CD4-positive, alpha-beta memory T cell (primary cell): ENCODE measurements at places on chromosomes 4 and X.

DNA sequence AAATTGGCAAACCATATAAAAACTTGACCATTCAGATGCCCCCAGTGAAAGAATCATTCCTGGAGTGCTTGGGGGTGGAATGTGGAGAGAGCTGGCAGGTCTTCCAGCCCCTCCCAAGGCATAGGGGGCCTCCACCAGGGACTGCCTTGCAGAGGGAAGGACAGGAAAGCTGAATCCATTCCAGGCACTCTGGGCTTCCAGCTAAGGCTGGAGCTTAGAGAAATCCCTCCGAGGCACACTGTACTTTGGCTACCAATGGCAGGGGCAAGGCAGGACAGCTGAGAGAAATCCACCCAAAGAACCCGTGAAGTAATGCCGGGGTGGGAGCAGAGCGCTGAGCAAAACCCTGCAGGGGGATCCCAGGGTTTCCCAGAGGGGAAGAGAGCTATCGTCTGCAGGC lies 4.0 kb downstream of the CENPU start:
- DNase-seq: no peak

- DNase-seq: no peak
Measured at GRCh38 chrX:153161952-153162351, 17.1 kb upstream of the MAGEA1 start.

DNA sequence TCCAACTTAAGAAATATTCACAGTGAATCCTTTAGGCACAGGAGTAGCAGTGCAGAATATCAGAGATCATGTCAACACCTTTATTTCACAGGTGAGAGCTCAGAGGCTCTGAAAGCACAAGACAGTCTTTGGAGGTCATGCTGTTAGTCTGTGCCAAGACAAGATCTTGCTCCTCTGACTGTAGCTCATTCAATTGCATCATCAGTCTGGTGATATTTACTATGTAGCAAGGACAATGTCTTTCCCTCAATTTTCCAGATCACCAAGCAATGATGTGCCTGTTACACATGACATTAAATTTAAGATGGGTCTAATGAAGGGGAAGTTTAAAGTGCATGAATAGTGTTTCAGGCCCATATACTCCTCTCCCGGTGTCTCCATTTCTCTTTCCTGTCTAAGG lies 277.5 kb downstream of the IL15 start:
- no peak for DNase-seq

DNA sequence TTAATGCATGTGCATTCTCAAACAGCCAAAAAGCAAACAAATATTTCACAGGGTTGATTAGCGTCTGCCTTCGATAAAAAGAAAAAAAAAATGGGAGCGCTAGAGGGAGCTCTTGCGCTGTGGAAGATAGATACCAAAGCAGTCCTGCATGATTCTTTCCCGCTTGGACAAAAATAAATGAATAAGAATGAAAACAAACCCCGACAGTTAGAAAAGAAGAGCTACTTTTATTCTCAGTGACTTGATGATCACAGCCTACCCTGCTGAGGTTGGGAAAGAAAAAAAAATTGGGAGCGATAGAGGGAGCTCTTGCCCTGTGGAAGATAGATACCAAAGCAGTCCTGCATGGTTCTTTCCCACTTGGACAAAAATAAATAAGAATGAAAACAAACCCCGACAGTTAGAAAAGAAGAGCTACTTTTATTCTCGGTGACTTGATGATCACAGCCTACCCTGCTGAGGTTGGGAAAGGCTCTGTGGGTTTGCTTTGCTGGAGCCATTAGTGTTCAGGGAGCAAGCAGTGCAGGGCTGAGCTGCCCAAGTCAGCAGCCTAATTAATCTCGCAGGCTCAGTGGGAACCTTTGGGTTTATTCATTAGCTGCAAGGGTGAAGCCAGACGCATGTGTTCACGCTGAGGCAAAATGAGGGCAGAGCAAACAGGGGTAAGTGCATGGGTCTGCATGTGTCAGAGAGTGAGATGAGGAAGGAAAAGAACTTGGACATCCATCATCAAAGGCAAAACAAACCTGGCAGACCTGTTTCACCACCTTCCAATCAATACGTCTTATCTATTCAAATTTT lies 249.3 kb upstream of the PRKX start:
- DNase-seq: peak; percentile 13

- no peak for DNase-seq
Measured at GRCh38 chr4:144302704-144303536, 162.4 kb upstream of the GYPA start.

- DNase-seq: no peak
Measured at GRCh38 chrX:29470030-29470429, 745.3 kb upstream of the MAGEB2 start.

DNA sequence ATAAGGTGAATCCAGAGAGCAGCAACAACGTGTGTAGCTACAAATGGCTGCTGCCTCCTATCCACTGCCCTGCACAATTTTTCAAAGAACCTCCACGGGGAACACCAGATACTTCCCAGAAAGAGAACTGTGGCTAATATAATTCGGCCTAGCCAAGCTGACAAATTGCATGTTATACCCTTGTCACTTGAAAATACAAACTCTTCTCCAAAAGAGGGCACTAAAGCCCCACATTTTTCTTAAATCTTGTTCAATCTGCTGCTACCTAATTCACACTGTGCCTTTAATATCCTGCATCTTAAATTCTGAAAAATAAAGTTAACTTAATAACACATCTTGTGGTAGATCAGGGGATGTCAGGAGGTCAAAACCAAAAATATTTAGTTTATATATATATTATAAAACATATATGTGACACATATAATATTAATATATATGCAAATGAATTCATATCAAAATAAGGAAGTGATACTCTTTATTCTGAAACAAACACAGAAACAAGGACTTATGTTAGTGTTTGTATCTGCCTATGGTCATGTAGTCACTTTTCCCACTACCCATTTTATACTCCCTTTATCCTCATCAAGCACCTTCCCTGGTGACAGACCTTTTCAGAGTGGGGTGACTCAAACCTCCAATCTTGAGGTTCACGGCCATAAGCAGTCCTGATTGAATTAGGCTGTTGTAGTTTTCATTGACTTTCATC lies 24.1 kb downstream of the CT45A1 start:
- no peak for DNase-seq

GRCh38 chr4:145482209-145483037 lies 770 bp downstream of the SMAD1 start:
- no peak for DNase-seq

- no peak for DNase-seq
Measured at GRCh38 chrX:10183760-10184159, 27.0 kb downstream of the CLCN4 start.

- DNase-seq: no peak
Measured at GRCh38 chrX:152824841-152825374, 5.6 kb downstream of the CETN2 start.

- no peak for DNase-seq
Measured at GRCh38 chr4:8267077-8267476, 2.5 kb upstream of the HTRA3 start.

DNA sequence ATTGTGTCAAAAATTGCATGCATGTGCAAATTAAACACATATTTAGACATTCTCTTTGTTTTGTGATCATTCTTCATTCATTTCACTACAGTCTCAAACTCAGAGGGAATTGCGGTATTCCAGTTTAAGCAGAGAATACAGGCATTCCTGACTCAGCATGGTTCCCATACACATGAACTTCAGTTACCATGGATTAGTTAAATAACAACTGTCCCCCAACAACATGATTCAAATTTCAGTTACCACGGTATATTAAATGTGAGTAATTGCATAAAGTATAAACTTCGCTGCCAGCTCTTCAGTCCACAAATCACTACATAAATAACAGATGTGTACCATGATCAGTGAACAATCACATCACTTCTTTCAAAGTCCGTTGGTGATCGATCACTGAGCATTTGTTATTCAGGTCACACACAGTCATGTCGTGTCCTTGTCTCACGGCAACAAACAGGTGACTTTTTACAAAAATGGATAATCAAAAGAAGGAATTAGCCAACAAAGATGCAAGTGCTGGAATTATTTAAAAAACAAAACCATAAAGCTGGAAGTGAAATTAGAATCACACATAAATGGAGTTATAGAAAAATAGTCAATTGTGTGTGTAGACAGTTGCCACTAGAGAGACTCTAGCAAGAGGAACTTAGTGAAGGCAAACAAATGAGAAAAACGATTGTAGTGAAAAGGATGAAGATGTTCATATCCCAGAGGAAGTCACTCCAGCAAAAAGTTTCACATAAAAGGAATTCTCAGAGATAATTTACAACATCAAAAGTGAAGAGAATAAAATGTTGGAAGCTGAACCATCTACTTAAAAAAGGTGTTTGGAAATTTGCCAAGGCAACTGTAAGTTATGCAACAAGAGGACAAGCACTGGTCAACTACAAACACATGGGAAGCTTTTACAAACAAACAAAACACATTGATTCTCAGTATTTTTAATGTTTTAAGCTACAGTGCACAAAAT lies 138.6 kb upstream of the SMARCAD1 start:
- DNase-seq: no peak

GRCh38 chr4:20641976-20642375 lies 58.3 kb upstream of the PACRGL start:
- no peak for DNase-seq

DNA sequence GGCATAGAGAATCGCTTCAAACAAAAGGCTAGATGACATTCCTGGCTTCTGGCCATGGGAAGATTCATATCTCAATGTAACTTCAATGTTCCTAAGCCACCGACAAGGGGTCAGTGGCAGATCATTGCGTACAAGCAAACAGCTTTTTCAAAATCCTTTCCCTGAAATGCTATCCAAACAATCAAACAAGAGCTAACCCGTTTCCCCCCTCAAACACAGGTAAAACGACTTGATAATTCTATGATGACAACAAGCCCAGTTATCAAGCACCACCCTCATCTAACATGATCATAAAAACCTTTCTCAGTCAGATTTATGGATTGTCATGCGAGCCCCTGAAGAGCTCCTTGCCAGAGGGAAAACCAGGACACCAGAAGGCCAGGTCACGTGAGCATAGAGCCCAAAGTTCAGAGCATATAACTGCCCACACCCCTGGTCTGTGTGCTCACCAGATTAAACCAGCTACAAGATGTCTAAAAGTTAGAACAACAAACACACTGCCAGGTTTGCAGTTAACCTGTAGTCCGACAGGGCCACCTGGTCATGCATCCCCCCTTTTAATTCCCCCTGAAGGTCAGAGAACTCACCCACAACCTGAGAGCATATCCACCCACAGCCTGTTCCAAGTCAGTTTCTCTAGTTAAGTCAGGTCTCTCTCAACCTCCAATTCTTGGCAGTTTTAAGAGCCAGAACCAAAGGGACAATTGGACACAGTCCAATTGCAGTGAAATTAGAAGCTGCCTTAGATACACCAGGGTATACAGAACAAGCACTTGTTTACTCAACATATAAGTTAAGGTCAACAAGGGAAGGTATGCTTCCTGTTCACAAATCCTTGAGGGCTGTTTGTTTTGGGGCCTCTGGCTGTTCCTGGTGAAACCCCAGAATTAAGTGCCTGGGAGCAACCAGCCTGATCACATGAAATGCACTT lies 248.1 kb upstream of the PPARGC1A start:
- no peak for DNase-seq

DNA sequence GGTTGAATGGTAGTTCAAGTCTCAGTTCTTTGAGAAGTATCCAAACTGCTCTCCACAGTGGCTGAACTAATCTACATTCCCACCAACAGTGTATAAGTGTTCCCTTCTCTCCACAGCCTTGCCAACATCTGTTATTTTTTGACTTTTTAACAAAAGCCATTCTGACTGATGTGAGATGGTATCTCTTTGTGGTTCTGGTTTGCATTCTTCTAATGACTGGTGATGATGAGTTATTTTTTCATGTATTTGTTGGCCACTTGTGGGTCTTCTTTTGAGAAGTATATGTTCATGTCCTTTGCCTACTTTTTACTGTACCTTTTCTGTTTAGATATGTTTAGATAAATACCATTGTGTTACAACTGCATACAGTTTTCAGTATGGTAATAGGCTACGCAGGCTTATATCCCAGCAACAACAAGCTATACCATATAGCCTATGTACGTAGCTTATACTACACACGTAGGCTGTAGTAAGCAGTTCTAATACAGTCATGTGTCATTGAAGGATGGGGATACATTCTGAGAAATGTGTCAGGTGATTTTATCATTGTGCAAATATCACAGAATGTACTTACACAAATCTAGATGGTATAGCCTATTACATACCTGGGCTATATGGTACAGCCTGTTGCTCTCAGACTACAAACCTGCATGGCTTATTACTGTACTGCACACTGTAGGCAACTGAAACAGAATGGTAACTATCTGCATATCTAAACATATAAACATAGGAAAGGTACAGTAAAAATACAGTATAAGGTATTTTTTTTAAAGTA lies 28.1 kb downstream of the KLHL8 start:
- DNase-seq: no peak

DNA sequence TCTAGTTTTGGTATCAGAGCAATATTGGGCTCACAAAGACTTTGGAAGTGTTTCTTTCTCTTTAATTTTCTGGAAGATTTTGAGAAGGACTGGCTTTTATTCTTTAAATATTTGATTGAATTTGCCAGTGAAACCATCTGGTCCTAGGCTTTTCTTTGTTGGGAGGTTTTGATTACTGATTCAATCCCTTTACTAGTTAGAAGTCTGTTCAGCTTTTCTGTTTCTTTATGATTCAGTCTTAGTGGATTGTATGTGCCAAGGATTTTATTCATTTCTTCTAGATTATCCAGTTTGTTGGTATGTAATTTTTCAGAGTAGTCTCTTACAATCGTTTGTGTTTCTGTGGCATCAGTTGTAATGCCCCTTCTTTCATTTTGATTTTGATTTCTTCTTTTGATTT lies 28.6 kb downstream of the GLRB start:
- no peak for DNase-seq

DNA sequence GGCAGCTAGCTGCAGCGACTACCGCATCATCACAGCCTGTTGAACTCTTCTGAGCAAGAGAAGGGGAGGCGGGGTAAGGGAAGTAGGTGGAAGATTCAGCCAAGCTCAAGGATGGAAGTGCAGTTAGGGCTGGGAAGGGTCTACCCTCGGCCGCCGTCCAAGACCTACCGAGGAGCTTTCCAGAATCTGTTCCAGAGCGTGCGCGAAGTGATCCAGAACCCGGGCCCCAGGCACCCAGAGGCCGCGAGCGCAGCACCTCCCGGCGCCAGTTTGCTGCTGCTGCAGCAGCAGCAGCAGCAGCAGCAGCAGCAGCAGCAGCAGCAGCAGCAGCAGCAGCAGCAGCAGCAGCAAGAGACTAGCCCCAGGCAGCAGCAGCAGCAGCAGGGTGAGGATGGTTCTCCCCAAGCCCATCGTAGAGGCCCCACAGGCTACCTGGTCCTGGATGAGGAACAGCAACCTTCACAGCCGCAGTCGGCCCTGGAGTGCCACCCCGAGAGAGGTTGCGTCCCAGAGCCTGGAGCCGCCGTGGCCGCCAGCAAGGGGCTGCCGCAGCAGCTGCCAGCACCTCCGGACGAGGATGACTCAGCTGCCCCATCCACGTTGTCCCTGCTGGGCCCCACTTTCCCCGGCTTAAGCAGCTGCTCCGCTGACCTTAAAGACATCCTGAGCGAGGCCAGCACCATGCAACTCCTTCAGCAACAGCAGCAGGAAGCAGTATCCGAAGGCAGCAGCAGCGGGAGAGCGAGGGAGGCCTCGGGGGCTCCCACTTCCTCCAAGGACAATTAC lies 1.4 kb downstream of the AR start:
- no peak for DNase-seq
